WTC11 (cell line): ENCODE measurements at places on chromosomes 3 and 15. TPM values are rescaled to one million over a fixed set of nuclear protein-coding genes. Genes with fewer than 3 reads are reported as not detected.

NMB gene
- 14.9 to 16.2 TPM (median 15.3 TPM) in 3 replicates for total RNA-seq

RPL4 gene
- 3,648 to 4,125 TPM (median 4,060 TPM) in 3 replicates for total RNA-seq

CCR4 gene
- total RNA-seq = 0.11 to 0.22 TPM (median 0.11 TPM) in 3 replicates

PEX5L gene
- total RNA-seq = 3.2 to 4.5 TPM (median 4.0 TPM) in 3 replicates

IMPG2 gene
- 0.02 to 0.09 TPM (median 0.04 TPM) in 3 replicates for total RNA-seq

EPHB3 gene
- 5.3 to 11.4 TPM (median 6.3 TPM) in 3 replicates for total RNA-seq

DNA sequence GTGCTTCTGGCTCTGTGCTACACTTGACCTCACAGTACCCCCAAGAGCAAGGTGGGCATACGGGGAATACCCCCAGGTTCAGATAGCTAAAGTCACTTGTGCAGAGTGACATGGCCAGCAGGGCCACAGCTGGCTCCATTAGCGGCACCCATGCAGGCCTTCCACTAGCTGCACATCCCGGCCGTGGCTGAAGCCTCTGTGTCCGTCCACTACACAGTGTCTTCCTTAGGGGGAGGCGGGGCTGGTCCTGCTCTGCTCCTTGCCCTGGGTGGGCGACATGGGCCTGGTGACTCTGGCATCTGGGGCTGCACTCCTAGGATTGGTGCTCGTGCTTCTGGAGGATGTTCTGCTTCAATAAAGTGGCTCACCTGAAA is 169.1 kb upstream of the IQSEC1 start:
- DNase-seq = no peak

DNA sequence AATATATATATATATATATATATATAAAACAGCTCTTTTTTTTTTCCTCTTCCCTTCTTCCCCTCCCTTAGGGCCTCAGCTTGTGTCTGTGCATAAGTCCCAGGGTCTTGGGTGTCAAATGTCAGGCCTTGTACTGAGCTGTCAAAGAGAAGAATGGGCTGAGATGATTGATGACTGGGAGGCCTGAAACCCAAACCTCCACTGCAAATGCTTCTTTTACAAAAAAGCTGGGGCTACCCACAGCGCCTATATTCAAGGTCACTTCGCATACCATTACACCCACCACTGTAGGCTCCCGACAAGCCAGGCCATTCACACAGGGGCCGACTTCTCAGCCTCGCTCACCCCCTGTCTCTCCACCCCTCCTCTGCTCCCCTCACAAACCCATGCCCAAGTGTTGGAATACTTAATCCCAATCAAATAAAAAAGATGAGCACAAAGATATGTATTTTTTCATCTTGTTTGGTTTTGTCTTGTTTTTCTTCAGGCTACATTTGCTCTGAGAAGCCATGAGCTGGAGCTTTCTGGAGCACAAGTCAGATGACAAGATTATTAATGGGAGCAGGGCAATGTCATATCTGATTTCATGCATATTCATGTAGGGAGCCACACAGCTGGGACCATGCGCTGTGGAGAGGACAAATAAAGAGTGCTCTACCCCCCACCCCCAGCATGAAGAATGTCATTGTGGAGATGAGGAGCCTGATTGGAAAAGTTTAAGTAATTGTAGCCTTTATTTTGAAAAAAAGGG is 614.4 kb upstream of the NR2F2 start:
- peak; percentile 16 for DNase-seq

DNA sequence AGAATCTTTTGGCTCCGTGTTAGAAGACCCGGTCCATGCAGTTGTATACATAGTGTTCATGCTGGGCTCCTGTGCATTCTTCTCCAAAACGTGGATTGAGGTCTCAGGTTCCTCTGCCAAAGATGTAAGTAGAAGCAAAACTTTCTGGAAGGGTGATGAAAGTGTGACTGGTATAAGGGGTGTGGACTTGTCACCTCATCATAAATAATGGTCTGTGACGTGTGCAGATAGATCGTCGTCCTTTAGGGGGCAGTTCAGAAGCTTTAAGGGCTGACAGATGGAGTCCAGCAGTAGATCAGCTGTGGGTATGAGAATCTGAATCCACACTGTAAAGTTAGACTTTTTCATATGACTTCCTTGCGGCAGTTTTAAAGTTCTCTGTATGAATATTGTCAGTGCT is 15.3 kb downstream of the SEC61A1 start:
- no peak for DNase-seq

- DNase-seq = no peak
Observed at GRCh38 chr3:183513046-183513706, 42.3 kb downstream of the KLHL6 start.

DNA sequence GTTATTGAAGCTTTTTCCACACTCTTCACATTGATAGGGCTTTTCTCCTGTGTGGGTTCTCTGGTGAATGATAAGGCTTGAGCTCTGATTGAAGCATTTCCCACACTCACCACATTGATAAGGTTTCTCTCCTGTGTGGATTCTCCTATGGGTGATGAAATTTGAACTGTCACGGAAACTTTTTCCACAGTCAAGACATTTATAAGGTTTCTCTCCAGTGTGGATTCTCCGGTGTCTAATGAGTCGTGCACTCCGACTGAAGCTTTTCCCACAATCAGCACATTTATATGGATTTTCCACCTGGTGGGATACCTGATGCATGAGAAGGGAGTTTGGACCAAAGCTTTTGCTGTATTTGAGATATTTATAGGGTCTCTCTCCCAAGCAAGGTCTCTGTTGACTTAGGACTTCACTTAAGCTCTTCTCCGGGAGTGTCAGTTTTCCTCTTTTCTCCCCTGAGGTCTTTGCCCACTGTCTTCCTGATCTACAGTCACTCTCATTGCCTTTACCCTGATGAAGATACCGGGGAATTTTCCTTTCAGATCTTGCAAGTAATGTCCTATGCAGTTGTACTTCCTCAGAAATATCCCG is 9.4 kb downstream of the ZSCAN29 start:
- DNase-seq = no peak

- no peak for DNase-seq
Observed at GRCh38 chr3:100730524-100730923, 21.2 kb downstream of the TFG start.

DNA sequence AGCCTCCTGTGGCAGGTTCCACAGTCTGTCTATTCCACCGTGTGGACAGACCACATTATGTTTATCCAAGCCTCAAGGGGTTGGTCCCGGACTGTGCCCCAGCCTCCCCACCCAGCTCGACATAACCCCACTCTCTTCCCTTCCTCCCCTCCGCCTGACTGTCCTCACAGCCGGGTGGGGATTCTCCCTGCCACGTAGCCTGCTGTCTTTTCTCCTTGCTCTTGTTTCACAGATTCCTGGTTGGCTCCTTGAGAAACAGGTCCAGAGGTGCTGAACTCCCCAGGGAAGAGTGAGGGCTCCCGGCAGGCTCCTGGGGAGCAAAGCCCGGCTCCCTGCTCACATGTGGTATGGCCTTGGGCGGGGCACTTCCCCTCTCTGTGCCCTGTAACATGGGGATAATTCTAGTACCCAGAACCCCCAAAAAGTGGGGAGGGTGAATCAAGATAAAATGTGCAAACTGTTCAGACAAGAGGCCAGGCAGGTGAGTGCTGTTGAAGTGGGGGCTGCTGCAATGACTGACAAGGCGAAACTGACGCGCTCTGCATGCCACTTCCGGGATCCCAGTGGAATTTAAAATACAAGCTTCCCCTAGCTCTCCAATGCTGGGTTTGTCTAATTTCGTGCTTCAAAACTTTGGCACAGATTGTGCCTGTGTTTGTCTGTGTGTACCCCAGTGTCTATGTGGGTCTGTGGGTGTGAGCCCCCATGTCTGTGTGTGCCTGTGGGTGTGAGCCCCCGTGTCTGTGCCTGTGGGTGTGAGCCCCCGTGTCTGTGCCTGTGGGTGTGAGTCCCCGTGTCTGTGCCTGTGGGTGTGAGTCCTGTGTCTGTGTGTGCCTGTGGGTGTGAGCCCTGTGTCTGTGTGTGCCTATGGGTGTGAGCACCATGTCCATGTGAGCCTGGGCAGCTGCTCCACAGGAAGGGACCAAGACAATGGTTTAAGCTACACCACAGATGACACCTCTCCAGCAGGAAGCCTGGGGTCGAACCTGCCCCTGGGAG is 160.6 kb upstream of the IQSEC1 start:
- DNase-seq = no peak

GRCh38 chr3:148084931-148085330 is 612.8 kb upstream of the AGTR1 start:
- no peak for DNase-seq

GRCh38 chr3:177693616-177694264 is 496.5 kb upstream of the TBL1XR1 start:
- no peak for DNase-seq

GRCh38 chr3:128498127-128498626 is 5.2 kb upstream of the GATA2 start:
- DNase-seq = no peak

DNA sequence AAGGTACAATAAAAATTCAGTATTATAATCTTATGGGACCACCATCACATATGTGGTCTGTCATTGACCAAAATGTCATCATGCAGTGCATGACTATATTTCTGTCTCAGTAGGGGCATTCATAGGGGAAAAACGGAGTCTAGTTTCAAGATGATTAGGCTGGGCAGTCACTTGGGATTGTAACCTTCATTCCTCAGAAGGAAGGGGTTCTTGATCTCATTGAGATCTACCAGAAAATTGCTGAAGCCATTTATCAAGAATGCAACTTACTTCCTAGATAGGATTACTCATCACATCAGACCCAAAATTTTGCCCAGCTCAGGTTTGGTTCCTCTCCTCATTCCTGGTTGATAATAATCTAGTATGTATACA is 37.3 kb downstream of the BTD start:
- DNase-seq = no peak

- DNase-seq = no peak
Observed at GRCh38 chr3:94405258-94406035, 342.6 kb downstream of the NSUN3 start.

GRCh38 chr3:48949376-48949717 is 30.7 kb downstream of the ARIH2 start:
- no peak for DNase-seq

DNA sequence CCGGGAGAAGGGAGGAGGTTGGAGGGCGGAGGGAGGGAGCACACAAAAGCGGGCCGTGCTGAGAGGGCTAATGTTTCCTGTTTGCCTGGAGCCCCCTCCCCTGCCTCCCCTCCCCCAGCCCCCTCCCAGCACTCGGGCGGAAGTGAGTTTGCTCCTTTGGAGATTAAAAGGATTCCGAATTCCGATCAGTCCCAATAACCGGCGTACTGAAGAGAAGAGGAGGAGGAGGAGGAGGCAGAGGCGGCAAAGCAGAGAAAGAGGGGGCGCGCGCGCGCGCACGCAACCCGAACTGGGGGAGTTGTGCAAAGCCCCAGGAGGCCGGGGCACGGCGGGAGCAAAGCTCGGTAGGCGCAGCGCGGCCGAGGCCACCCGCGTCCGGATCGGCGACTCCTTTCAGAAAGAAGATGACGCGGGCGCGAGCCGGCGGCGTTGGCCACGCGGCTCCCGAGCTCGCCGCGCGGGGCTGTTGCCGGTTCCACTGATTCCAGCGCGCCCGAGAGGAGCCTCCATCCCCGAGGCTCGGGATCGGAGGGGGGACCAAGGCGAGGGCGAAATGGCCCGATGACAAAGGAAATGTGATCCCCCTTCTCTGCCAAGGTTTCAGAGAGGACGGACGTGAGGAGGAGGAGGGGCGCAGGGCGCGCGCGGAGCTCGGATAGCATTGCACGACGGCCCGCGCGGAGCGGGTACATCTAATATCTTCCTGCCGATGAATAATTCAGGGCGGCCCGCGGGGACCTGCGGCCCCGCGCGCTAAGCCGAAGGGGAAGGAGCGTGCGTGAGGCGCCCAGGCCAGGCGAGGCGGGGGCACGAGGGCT is 1.1 kb upstream of the TRIM71 start:
- peak; percentile 88 for DNase-seq

DNA sequence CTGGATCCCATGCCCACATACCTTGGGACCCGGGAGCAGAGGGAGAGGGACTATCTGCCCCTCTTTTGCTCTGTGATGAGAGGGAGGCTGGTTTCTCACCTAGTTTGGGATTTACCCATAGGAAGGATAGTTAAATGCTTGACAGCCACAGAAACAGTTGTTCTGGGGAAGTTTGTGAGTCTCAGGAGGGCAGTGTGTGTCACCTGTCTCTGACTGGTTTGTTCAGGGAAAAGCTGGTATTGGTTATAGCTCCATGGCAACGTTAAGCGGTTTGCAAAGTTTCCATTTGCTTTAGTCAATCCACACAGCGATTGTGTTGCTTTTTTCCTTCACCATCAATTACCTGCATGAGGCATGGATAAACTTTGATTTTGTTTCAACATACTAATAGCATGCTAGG is 3.7 kb upstream of the TMED3 start:
- no peak for DNase-seq

- DNase-seq = no peak
Observed at GRCh38 chr3:127760791-127761440, 61.4 kb downstream of the MGLL start.

DNA sequence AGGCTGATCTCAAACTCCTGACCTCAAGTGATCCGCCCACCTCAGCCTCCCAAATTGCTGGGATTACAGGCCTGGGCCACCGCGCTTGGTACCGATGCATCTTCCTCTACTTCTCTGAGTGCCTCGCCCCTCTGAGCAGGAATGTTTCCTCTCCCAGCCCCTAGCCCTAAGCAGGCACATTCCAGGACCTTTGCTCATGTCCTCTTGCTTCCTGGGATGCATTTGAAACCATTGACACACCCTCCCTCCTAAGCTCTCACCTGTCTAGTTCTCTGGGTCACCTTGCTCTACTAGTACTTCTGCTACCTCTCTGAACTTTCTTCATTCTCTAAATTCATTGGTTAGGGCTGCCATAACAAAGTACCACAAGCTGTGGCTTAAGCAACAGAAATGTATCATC is 17.9 kb upstream of the UACA start:
- no peak for DNase-seq

DNA sequence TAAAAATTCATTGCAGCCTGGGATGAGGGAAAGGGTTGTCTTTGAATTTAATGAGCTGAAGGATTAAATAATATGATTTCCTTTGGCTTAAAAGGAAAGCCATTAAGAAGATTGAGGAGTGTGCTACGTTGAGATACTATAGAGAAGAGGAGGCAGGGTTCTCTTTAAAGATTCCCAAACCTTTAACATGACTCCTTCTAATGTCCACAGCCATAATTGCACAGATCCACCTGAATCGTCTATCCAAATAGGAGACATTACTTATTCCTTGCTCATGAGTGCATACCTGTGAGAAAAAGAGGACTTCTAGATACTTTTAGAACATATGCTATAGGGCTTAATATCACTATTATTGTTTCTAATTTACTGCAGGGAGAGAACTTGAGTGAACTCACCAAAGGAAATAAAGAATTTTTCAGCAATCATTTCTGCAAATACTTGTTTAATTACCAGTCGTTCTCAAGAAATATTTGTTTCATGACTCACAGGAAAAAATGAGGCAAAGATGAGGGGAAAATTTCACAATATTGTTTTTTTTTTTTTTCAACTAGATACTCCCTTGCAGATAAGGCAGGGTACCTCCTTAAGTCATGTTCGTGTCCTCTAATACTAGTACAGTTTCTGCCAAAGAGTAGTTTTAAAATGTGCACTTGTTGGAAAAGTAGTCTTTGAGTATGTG is 8.9 kb upstream of the SUCNR1 start:
- DNase-seq = no peak

GRCh38 chr3:37945156-37945806 is 45.3 kb upstream of the VILL start:
- no peak for DNase-seq

GRCh38 chr3:71063773-71064290 is 519.7 kb downstream of the FOXP1 start:
- peak; percentile 26 for DNase-seq

GRCh38 chr3:14317057-14317553 is 85.3 kb upstream of the SLC6A6 start:
- no peak for DNase-seq
